ENCODE measurements at places on chromosomes 13 and 19. TPM values are rescaled to one million over a fixed set of nuclear protein-coding genes. Genes with fewer than 3 reads are reported as not detected.
A peak's percentile ranks its signal among the peaks of the same experiment; 100 is the strongest.

- peak; percentile 39 for DNase-seq
Measured at GRCh38 chr13:33283195-33283911, 2.2 kb downstream of the STARD13 start.

DNA sequence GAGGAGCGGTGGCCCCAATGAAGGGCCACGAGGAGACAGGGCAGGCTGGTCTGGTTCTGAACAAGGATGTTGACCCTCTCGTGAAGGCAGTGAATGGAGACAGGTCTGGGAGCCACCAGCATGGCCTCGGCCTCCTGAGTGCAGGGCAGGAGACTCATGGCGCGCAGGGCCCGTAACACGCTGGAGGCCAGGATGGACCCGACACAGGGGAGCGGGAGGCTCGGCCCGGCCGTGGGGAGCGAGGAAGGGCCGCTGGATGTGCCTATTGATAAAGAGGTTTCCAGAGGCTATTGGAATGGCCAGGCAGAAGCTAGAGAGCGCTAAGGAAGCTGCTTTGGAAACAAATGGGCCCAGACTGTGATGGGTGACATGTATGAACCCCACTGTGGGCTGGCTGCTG lies 132.5 kb downstream of the STK24 start:
- no peak for DNase-seq

GRCh38 chr19:4566402-4567051 lies 7.0 kb upstream of the SEMA6B start:
- peak; percentile 68 for DNase-seq

DNA sequence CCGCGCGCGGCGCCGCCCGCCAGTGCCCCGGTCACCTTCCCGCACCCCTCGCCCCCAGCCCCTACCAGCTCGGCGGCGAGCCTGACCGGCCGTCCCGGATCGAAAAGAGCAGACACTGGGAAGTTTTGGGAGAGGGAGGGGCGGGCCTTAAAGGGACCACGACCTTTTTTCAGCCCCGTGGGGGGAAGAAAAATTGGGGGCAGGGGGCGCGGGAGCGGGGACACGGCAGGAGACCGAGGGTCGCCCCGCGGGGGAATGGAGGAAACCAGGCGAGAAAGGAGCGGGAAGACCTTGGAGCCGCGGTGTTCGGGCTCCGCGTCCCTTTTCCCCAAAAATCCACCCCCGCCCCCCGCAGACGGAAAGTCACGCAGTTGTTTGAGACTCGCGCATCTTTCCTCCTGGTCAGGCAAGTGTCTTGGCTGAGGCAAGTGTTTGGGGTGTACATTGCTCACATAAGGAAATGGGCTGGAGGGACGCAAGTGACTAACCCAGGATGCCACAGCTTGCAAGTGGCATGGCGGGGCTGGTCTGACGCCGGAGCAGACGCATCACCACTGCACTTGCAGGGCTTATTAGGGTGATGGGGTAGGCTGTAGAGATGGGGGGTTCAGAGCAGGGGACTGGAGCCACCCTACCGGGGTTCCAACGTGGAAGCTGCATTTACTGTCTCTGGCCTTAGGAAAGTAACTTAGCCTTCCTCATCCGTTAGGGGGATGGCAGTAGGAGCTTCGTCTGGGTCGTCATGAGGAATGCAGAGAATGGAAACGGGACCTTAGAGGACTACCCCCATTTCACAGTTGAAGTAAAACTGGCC lies 2.7 kb upstream of the HNRNPL start:
- DNase-seq: peak; percentile 83

- DNase-seq: no peak
Measured at GRCh38 chr19:24101459-24102115, 14.6 kb downstream of the ZNF254 start.

B3GNT3 gene
- total RNA-seq: not detected

RYR1 gene
- 168 TPM for total RNA-seq

DAND5 gene
- not detected for total RNA-seq

FKRP gene
- total RNA-seq: 19.2 TPM
